ENCODE measurements at places on chromosomes 1 and 21.

- no peak for DNase-seq
These were observed 60.4 kb upstream of the GORAB start for GRCh38 chr1:170471398-170472053.

DNA sequence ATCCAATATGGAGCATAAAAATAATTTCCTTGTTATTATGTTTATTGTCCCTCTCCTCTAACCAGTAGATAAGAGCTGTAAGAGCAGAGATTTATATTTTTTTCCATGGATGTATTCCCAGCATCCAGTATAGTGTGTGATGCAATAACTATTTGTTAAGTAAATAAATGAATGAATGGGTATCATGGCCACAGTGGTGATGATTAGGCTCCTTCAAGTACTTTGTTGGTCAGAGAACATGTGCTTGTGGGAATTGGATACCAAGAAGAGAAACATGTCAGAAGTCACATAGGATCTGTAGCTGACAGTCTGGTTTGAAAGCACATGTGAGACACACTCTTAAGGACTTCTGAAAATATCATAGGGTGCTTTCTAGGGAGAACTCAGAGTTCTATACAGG, 588.5 kb downstream of the AGBL4 start:
- no peak for DNase-seq

- DNase-seq = no peak
These were observed 339.1 kb downstream of the PTPRC start for GRCh38 chr1:198977909-198978308.

DNA sequence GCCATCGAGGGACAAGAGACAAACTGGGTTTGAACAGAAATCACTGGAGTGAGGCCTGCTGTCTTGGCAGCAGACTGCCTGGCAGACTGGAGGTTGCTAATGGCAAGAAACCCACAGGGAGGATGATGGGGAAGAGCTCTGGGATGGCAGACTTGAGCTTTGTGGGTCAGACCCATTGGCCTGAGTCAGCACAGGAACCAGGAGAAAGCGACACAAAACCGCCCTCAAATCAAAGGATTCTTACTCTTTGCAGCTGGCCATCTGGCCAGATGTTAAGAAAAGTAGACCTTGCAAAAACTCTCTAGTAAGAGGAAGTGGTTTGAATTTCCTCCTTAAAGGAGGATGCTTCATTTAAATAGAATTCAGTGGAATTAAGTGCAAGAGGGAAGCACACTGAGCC, 195.2 kb upstream of the JUN start:
- no peak for DNase-seq

DNA sequence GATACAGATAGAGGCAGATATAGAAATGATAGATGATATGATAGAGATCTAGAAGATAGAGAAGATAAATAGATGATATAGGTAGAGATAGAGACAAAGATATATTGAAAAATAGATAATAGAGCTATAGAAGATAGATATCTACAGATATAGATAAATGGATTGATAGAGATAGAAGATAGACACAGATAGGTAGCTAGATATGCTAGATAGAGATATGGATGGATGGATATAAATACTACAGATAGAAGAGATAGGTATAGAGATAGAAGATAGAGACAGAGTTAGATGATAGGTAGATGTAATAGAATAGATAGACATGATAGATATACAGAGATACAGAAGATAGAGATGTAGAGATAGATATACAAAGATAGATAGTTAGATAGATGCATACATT, 21.4 kb downstream of the TRIM11 start:
- DNase-seq = no peak

DNA sequence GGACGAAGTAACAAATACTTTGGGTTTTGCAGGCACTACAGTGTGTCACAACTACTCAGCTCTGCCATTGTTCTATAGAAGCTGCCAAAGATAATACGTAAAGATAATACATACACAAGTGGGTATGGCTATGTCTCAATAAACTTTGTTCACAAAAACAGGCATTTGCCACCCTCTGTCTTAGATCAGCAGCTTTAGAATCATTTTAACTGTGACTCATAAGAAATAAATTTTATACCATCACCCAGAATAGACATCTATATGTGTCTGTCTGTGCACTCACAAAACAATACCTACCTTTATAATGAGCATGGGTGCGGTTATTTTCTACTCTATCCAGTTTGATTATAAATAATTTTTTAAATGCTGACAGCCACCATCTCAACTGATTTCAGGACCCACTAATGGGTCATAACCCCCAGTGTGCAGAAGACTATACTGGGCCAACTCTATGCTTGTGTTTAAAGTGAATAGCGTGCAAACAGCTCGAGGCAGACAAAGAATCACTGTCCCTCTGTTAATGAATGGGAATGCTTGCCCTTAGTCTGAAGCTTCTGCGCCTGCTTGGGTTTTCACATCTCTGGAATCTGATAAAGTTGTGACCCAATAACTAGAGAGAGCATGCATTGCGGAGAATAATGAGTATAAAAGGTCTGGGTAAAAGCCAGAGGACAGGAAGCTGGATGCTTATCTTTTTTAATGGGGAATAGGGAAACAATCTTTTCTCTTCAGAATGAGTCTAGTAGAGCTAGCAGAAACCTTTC, 216.2 kb downstream of the PLPP3 start:
- DNase-seq = no peak

DNA sequence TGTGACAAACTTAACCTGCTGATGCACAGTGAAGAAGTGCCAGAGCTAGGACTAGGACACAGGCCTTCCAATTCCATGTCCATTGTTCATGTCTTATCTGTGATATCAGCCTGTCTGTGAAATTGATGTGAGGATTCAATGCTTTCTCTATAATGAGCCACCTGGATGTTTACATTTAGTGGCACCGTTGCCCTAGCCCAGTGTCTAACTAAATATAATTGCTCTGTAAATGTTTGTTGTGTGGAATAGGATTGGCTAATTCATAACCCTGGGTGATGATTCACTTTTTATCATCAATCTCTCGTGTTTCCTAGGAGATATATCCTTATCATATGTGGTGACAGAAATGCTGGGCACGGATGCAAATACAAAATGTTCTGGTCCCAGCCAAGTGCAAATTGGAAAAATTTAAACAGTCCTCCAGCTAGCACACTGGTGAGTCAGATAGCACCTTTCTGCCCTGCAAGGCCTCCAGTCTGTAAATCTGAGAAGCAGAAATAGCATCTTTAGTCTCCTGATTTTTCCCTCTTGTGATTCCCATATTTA, 46.9 kb upstream of the GNG12 start:
- no peak for DNase-seq

GRCh38 chr1:204846546-204846945, 24.1 kb upstream of the NFASC start:
- DNase-seq = no peak

DNA sequence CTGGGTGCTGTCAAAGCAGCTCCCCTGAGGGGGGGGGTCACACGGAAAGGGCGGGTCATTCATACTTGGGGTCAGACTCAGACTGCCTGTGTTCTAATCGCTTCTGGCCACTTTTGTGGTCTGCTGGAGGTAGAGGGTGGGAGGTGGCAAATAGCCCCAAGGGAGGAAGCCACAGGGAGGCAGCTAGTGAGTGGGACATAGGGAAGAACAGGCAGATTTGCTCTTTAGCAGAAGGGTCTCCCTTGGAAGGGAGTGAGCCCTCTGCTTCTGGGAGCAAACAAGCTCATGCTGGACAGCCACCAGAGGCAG, 24.5 kb downstream of the ACOT11 start:
- DNase-seq = no peak

GRCh38 chr1:44775930-44776729, 790 bp downstream of the RPS8 start:
- peak; percentile 21 for DNase-seq

GRCh38 chr1:93695411-93696005, 13.9 kb upstream of the BCAR3 start:
- DNase-seq = no peak

- DNase-seq = peak; percentile 75
These were observed 1.6 kb upstream of the MMP23B start for GRCh38 chr1:1630191-1630964.

GRCh38 chr1:235417086-235417697, 50.0 kb downstream of the TBCE start:
- peak; percentile 6 for DNase-seq

DNA sequence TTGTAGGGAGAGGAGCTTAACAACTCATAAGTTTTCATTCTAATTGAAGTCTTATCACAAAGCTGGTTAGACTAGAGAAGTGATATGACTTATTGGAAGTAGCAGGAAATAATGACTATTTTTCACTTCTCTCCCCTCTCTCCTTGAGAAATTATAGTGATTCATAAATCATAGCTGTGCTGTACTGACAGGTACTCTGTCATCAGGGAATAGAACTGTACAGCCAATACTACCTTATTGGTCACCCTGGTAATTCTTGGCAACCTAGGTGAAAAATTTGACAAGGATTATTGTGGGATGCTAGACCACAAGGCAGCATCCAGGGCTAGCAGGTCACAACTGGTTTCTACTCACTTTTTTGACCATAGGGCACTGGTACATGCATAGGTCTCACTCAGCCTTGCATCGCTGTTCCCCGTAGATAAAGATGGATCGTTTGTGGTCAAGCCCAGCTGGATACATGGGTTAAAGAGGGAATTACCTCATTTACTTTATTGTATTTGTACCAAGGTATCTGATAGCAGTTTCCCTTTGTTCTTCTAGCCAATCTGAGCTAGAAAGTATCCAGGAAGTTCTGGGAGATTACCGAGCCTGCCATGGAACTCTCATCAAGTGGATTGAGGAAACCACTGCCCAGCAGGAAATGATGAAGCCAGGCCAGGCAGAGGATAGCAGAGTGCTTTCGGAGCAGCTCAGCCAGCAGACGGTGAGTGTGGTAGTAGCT, 113.6 kb downstream of the MACF1 start:
- DNase-seq = no peak

DNA sequence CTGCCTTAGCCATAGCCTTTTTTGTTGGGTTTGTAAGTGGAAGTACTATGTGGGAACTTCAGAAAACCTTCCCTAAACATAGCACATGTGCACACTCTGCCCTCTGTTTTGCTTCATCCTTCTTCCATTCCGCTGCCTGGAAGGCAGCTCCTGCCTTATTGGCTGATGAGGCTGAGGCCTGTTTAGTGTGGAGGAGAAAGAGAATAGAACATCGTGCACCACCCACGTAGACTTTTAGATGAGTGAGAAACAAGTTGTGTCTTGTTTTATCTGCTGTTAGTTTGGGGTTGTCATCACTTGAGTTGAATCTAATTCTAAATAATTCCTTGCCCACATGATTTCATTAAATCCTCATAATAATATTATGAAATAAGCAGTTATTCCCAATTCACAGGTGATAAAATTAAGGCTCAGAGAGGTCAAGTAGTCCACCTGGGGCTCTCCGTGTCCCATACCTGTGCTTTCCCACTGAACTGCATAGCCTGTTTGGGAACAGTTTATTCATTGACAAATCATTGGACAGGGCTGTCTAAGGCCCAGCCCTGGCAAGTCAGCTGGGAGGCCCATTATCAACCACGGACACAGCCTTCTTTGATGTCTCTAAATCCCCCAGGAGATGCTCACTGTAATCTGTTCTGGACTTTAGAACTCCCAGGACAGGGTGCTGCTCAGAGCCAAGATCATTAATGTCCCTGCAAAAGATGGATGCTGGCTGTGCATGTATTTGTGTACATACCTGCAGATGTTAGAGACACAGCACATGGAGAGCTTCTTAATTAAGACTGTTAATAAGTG, 93.0 kb downstream of the ABCA4 start:
- no peak for DNase-seq

- no peak for DNase-seq
These were observed 18.0 kb downstream of the TOR3A start for GRCh38 chr1:179099891-179100290.
